ENCODE measurements at places on chromosomes 2 and 18.

GRCh38 chr2:91477731-91478672, 2786.5 kb downstream of the RPIA start:
- peak; percentile 27 for DNase-seq

- DNase-seq, result no peak
Measured at GRCh38 chr2:88560619-88561307, 66.5 kb downstream of the EIF2AK3 start.

- no peak for DNase-seq
Measured at GRCh38 chr2:146241023-146241422, 1603.8 kb upstream of the ACVR2A start.

DNA sequence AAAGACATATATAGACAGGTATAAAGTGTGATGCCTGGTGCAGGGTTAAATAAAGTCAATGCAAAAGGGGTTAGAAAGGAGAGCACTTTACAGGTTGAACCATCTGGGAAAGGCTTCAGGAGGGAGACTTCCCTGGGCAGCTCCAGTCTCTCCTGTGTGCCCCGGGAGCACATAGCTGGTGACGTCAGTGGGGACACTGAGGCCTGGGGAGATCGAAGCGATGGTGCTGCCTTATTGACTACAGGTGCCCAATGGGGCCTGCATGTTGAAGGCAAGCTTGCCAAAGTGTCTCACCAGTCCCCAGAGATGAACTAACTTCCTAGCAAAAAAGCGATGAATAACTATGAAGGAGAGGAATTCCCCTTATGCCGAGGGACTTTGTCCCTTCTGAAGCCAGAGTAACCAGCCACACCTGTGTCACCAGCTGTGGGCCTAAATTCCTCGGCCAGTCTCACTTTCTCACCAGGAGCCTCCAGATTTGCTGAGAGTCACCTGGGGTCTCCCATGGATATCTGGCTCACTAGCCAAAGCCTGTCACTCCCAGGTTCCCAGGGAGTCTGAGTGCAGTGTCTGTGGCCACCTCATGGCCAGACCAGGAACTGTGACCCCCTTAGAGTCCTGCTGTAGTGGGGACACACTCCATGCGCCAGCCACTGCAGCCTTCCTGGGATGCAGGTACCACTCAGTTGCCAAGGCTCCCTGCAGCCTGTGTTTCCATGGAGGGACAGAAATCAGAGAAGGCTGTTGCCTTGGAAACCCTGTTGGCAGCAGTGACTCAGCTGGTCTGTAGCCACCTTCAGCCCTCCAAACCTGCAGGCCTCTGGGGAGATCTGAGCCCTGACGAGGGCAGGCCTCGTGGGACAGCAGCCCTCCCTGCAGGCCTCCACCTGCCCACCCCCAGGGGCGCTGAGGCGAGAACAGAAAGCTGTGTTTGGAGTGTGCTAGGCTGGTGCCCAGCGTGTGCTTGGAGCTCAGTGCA, 128.7 kb downstream of the CTIF start:
- peak; percentile 42 for DNase-seq

GRCh38 chr2:97957432-97958183, 38.1 kb downstream of the TMEM131 start:
- DNase-seq, result no peak

Measured in GM10248 (cell line).